ENCODE measurements at places on chromosomes 2 and 18.

DNA sequence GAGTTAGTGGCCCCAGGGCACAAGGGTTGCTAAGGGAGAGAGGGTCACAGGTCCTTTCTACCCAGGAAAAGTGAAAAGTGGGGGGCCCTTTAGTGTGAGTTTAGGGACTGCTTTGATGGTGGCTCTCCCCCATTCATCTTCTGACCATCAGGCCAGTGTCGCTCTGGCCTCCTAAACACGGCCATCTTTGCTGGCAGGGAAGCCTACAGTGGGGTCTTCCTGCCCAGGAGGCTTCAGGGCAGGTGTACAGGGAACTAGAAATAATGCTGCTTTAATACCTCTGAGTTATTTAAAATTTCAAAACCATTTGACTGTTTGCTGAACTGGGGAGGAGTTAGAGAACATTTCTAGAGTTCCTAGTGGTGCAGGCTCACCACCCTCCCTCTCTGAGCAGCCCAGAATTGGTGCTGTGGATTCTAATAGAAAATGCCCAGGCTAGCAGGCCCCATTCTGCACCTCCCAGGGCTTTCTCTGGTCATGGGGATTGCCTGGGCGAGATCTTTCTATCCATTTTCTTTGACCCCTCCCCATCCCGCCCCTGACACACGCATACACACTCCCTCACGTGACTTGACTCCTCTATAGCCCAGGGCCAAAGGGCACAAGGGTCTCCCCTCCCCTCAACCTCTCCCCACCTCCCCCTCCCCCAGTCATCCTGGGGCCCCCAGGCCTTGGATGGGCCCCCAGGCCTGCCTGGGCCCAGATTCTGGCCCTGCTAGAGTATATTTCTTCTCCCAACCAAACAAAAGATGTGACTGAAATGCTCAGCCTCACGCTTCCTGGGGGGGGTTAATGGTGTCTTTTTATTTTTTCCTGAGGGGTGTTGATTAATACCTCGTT, 3.1 kb downstream of the PKDCC start:
- no peak for DNase-seq

- no peak for DNase-seq
Observed at GRCh38 chr2:184141866-184142265, 456.5 kb upstream of the ZNF804A start.

- DNase-seq = no peak
Observed at GRCh38 chr18:78191276-78191675, 788.3 kb upstream of the SALL3 start.

DNA sequence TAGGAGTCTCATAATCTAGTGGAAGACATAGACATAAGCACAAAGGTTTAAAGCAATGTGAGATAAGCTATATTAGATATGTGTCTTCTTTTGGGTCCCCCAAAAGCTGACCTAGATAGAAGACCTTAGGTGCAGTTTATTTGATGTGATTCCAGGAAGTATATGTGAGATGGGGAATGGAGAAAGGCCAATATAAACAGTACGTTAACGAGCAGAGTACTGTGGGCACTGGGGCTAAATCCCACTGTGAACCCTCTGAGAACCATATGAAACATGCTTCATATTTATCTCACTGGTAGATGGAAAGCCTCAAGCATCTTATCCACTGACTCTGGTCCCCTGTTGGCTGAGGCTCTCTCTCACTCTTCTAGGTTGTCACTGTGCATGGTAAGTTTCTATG, 62.6 kb upstream of the ZC3H15 start:
- no peak for DNase-seq

DNA sequence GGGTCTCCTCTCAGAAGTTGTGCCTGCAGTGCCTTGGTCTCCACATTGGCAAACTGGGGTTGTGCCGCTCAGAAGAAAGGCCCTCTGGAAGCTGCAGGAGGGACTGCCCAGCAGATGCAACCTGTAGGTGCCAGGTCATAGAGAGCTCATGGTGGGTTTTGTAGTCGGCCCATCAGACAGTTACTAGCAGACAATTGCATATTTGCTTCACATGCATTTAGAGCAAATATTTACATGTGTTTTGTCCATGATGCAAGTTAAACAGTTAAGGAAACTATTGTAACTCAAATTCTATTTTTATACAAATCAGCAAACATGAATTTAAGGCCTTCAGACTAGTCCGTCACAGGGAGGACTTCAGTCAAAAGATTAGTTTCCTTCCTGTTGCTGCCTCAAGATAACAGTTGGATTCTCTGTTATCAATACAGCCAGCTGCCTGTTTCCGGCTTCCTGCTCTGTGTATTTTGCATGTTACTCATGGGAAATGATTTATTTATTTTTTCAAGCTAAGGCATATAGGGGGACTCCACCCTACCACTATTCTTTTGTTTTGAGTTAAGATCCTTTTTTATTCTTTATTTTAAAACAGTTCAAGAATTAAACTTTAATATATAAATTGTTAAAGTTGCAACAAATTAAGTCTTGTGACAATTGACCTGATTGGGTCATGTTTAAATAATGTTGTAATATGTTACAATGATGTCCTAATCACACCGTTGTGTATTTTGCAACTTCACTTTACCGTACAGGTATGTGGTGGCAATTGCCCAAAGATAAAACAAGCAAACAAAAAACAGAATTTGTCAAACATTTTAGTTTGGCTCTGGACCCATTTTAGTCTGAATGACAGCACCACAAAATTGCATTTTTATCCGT, 133.5 kb downstream of the SPTBN1 start:
- peak; percentile 96 for DNase-seq

GRCh38 chr2:216082805-216083204, 1.1 kb downstream of the TMEM169 start:
- peak; percentile 48 for DNase-seq

DNA sequence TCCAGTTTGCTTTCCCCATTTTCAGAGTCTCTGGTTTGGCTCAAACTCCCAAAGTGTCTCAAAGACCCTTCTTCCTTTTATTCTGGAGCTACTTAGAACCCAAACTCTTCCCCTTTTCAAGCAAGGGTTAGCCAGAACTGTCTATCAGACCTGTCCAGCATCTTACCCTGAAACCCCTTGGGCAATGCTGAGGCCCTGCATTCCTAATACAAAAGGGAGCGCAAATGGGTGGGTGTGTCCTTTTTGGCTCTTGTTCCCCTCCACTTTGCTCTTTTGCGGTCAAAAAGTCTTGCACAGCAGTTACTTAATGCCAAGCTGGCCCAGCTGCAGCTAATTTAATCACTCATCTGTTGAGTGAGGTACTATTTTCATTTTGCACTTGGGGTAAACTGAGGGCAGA, 231.2 kb upstream of the FOSL2 start:
- DNase-seq = no peak

- DNase-seq = no peak
Observed at GRCh38 chr2:225428360-225428759, 28.9 kb downstream of the NYAP2 start.

- DNase-seq = peak; percentile 38
Observed at GRCh38 chr2:28547906-28548600, 52.2 kb downstream of the PLB1 start.

- no peak for DNase-seq
Observed at GRCh38 chr2:31371691-31372090, 42.9 kb downstream of the XDH start.

- DNase-seq = no peak
Observed at GRCh38 chr18:4758980-4759379, 303.9 kb upstream of the DLGAP1 start.

DNA sequence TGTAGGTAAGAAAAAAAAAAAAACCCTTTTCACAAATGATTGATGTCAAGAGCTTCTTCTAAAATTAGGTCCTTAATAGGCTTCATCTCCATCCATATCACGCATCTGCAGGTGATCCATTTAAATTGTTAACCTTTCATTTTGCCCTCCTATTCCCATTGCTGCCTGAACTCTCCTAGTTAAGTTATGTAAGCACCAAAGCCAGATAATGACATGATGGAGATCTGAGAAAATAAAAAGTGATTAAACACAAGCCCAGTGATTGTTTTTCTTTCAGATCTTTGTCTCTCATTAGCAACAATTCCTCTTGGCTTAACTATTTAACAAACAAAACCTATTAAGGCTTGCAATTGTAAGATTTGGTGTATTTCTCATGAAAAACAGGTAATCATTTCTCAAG, 20.0 kb downstream of the LANCL1 start:
- DNase-seq = no peak

GRCh38 chr18:78757014-78757413, 222.6 kb upstream of the SALL3 start:
- no peak for DNase-seq

GRCh38 chr2:224666951-224667553, 49.1 kb downstream of the CCDC195 start:
- no peak for DNase-seq

- DNase-seq = peak; percentile 43
Observed at GRCh38 chr2:168941297-168941696, 40.2 kb downstream of the G6PC2 start.

DNA sequence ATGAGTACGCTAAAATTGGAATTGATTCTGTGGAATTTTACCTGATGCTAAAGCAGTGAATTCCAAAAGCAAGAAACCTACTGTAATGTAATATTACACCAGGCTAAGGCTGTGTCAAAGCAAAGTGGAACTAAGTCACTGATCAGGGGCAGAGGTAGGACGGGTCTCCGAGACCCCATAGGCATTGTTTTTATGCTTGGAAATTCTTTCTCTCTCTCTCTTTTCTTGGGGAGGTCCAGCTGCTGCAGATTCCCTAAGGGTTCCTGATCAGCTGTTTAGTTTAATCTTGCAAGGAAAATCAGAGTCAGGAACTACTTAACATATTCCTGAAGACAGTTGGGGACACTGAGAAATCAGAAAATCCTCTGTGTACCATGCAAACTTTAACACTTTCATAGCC, 220.2 kb downstream of the SRBD1 start:
- DNase-seq = no peak

GRCh38 chr18:47985866-47986265, 55.4 kb upstream of the SMAD2 start:
- peak; percentile 60 for DNase-seq

DNA sequence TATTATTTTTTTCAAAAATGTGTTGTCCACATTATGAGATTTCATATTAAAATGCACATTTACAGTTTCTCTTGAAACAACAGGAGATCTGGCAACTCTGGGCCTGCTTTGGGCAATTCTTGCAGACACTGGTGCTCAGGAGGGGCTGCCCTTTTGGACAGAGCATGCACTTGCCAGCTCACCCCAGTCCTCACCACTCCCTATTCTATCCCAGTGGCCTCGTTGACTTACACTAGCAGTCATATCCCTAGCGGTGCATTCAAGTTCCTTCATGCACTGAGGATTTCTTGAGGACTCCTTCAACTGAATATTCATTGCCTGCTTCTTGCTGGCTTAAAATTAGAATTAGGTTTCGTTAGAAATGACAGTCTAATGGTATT, 87.9 kb upstream of the FHL2 start:
- DNase-seq = no peak

- DNase-seq = no peak
Observed at GRCh38 chr2:47359375-47359868, 43.5 kb upstream of the MSH2 start.

GRCh38 chr2:239674101-239674980, 273.5 kb upstream of the HDAC4 start:
- DNase-seq = no peak

GRCh38 chr2:174792309-174793025, 28.2 kb upstream of the CHRNA1 start:
- DNase-seq = no peak

DNA sequence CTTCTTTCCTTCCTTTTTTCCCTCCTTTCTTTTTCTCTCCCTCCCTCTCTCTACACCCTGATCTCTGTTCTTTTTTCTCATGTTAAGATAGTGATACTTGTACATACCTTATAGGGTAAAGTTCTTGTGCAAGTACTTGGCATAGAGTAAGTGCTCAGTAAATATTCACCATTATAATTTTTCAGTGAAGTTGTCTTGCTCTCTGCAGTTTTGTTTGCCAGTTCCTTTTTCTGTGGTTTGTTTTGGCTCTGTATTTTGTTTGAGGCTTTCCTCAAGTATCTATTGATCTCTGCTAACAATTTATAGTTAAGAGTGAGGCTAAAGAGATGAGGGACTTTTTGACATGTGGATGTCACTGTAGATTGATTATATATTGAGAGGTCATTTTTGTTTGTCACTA, 48.0 kb downstream of the MTX2 start:
- DNase-seq = no peak

- peak; percentile 22 for DNase-seq
Observed at GRCh38 chr2:185433824-185434223, 304.8 kb upstream of the FSIP2 start.

DNA sequence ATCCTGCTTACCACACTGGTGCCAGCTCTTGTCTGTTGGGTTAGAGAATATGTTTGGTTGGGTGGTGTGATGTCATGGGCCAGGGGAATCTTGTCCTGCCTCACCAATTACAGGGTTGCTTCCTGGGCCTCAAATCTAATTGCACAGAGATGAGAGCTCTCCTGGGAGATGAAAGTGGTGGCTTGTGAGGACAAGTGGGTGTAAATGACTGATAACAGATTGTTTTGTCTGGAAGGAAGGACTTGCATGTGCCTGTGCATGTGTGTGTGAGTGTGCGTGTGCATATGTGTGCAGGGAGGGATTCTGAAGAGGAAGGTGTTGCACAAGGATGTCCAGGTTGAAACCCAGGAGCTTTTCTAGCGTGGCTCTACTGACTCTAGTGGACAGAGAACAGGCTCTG, 271.9 kb downstream of the LOXHD1 start:
- DNase-seq = no peak

- no peak for DNase-seq
Observed at GRCh38 chr2:1747065-1747941, 3.0 kb upstream of the PXDN start.

- DNase-seq = no peak
Observed at GRCh38 chr2:121634354-121635307, 14.6 kb downstream of the CLASP1 start.

DNA sequence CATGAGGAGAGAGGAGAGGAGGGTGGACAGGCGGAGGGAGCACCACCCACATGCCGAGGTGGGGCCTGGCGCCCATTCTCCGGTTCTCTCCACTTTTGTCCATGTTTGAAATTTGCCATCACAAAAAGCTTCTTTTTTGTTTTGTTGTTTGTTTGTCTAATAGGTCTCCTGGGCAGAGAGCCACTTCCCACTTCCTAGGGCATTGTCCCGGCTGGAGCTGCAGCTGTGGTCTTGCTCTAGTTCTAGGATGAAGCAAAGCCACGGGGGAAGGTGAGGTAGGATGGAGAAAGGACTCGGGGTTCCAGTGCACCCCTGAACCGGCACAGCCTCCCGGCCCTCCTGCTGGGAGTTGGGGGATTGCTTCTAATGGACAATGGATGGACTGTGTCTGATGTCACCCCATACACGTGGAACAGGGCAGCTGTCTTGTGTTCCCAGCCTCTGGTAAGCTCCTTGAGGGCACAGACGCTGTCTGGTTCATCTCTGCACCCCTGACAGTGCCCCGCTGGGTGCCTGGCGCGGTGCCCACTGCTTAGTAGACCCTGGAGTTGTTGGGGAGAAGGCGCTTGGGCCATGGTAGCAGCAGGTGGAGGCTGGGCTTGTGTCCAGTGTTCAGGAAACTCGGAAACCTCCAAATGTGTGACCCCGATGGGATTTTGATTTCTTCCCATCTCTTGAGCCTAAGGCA, 278.4 kb downstream of the NDUFA10 start:
- DNase-seq = no peak

DNA sequence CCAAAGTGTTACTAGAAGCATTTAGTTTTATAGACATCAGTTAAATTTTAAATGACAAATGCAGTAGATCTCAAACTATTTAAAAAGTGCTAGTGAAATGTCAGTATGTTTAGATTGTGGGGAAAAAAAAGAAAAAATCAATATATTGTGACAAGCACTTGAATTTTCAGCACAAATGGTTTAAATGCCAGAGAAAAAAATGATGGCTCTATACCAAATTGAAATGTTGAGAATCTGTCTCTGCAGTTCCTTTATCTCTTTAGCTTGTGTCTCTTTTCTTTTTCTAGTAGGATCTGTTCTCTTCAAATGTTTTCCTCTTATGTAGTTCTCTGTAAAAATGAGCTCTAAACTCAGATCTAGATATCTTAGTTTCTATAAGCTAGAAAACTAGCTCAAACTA, 682.6 kb upstream of the GCFC2 start:
- DNase-seq = no peak

All from hematopoietic multipotent progenitor cell treated with erythropoietin and hydrocortisone succinate and interleukin-3 and kit ligand, for 4 days (in vitro differentiated cells).